ENCODE measurements at places on chromosomes 5 and 9.

- DNase-seq: no peak
Observed at GRCh38 chr5:105807290-105807689, 1863.4 kb downstream of the EFNA5 start.

DNA sequence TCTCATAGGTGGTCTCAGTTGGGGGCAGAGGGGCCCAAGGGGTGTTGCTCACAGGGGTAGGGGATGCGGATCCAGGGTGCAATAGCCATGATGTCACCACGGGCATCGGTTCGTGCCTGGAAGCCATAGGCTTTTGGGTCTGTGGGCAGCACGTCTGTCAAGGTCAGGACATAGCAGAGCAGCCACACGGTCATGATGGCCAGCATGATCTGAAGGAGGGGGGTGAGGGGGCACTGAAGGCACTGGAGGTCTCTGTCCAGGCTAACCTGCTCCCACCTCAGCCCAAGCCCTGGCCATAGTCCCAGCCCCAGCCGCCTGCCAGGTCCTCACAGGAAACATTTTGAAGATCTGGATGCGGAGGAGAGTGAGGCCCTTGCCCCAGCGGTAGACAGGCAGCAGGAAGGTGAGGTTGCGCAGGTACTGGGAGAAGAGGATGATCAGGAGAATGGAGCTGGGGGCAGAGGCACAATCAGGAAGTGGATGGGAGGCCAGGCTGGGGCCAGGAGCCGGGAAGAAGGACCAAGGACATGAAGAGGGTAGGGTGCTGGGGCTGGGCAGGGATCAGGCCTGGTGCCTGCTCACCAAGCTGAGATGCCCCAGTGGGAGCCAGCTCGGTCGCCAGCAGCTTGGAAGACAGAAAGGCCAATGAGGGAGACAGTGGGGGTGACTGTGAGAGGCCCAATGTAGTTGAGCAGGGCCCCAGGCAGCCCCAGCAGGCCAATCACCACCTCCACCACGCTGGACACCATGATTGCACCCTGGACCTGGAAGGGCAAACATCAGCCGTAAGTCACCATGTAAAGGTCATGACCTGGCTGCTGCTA, 3.3 kb downstream of the SLC23A1 start:
- no peak for DNase-seq

- no peak for DNase-seq
Observed at GRCh38 chr5:136030956-136031611, 2.3 kb downstream of the TGFBI start.

- DNase-seq: no peak
Observed at GRCh38 chr5:33235824-33236223, 204.9 kb upstream of the TARS1 start.

GRCh38 chr9:3730511-3730922, 204.7 kb upstream of the RFX3 start:
- no peak for DNase-seq
